Frontal cortex (tissue), 4 donors: ENCODE measurements at places on chromosomes 6 and 20.

DNA sequence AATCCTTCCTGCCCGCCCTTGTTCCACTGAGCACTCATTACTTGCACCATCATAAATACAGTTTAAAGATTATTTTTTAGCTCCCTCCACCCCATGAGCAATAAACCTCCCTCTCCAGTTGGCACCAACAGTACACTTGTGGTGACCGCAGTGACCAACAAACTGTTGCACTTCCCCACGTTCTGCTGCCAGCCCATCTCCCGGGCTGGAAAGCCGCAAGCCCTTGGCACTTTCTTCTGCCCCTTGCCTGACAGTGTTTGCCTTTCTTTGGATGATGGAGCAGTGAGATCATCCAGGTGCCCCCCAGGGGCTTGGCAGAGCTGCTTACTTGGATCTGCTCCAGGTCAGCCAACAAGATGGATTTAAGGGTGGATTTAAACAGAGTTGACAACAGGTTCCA, 21.6 kb downstream of the KCNB1 start:
- DNase-seq: no peak

GRCh38 chr6:75581231-75581630, 20.4 kb upstream of the SENP6 start:
- DNase-seq: no peak

GRCh38 chr6:109449795-109450673, 5.5 kb downstream of the MICAL1 start:
- DNase-seq: no peak

DNA sequence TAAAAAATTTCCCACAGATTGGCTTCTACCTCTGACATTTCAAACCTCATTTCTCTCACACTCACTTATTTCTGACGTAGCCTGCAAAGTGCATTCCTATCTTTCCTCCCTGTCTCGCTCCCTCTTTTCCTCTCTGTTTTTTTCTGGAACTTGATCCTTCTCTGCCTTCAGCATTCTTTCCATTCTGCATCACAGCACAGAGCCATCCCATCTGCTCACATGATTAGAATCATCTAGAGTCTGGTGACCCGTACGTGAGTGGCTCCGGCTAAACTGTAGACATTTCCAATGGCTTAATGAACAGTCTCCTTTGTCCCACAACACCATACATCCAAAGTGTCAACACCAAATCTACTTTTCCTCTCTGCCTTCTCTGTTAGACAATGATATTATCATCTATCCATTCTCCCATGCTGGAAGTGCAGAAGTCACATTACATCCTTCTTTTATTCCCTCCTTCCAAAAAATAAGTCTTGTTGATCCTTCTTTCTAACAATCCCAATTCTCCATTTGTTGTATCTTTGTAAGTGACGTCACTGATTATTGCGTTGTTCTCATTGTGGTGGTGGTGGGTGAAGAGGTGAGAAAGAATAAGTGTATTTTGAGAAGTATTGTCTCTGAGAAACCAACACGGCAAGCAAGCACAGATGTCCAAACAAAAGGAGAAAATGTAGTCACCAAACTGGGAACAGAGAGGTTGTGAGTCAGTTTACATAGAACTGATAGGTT, 41.6 kb downstream of the OPRM1 start:
- no peak for DNase-seq
